ENCODE measurements at places on chromosomes 16 and 17.

DNA sequence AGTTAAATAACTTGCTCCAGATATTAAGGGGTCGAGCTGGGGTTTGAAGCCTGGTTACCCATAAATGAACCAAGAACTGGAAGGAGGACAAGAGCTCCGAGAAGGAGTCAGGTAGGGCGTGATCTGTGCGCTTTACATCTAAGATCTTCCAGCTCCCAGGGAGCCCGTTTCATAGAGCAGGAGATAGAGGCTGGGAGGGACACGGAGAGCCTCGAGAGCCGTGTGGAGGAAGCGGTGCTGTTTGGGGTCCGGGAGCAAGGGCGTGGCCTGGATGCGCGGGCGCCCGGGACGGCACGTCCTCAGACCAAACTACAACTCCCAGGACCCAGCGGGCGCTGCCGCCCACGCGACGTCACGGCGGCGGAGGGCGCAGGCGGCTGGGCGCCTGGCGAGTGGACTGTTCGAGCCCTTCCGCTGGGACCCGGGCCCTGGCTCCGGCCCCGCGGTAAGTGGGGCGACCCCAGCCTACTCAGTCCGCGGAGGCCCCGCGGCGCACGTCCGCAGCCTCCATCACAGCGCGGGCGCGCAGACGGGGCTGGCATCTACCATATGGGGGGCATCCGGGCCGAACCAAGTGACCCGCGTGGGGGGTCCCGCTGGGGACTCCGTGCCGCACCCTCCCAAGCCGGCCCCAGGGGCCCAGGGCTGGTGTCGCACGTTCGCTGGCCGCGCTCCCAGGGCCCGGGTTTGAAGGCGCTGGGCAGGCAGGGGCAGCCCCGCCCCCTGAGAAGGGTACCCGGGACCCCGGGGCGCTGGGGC lies at the start of gene BCKDK:
Gene BCKDK, plus strand, starts transcription at position 352 of the 759 bp plus-strand sequence. CDS start 838 bp downstream, outside the sequence.
- peak; percentile 85 for DNase-seq

GRCh38 chr17:75734674-75735294 lies 13.5 kb downstream of the ITGB4 start:
- DNase-seq: no peak

DNA sequence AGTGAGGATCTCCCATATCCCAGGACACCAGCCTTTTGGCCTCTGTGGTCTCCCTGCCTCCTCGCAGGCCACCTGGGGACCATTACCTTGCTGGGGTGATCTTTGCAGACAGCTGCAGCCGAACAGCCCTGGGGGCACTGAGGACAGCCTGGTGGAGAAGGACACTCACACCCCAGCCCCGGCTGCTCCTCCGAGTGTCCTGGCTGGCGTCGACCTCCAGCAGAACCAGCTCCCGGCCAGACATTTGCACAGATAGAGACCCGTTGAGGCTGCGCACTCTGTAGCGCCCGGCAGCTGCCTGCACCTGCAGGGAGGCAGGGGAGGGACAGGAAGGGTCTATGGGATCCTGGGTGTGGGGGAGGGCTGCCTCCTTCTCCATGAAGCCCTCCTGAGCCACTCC lies 90.3 kb downstream of the RMI2 start:
- no peak for DNase-seq

- no peak for DNase-seq
These were observed 4.6 kb upstream of the NPIPB2 start for GRCh38 chr16:11946433-11946832.

- DNase-seq: no peak
These were observed 279.7 kb downstream of the SLC39A11 start for GRCh38 chr17:72812823-72813222.
